ENCODE measurements at places on chromosomes 11 and 22. TPM values are rescaled to one million over a fixed set of nuclear protein-coding genes. Genes with fewer than 3 reads are reported as not detected.

- no peak for DNase-seq
Measured at GRCh38 chr11:13672576-13673210, 4.2 kb downstream of the FAR1 start.

- DNase-seq: no peak
Measured at GRCh38 chr11:24289301-24289700, 207.6 kb upstream of the LUZP2 start.

DNA sequence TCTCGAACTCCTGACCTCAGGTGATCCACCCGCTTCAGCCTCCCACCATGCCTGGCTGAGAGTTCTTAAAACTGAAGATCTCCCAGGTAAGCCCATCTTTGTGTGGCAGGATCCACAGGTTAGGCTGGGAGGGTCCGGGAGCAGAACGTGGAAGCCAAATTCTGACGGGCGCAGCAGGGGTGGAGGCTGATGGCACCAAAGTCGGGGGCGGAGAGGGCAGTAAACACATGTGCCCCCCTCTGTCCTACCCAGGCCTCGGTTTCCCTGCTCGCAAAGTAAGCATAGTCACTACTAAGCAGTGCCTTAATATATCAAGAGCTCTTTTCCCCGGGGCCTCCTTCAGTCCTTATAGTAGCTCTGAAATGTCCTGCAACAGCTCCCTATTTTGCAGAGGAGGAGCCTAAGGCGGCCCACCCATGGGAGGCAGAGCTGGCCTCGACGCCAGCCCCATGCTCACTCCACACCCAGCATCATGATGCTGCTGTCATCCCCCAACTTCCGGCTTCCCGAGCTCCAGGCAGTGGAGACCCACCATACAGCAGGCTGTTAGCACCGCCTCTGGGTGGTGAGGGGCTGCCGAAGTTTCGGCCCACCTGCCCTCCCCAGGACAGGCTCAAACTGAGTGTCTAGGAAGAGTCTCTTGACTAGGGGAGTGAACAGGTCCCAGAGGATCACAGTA lies 230.0 kb downstream of the CTTN start:
- DNase-seq: no peak

- no peak for DNase-seq
Measured at GRCh38 chr11:103773537-103773936, 262.9 kb upstream of the DDI1 start.

DNA sequence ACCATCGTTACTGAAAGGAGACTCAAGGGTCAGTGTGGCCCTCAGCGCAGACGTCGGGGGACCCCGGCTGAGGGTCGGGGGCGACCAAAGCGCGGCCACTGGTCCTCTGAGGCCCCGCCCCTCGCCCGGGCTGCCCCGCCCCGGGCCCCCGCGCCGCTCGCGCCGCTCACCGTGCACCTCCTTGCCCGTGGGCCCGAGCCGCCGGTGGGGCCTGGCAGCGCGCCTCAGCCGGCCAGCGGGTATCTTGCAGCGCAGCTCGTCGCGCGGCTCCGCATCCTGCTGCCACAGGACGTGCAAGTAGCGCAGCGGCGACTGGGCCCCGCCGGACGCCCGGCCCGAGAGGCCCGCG lies 419 bp downstream of the ANKRD54 start:
- peak; percentile 19 for DNase-seq

- DNase-seq: no peak
Measured at GRCh38 chr11:33259869-33260268, 2.7 kb downstream of the HIPK3 start.

- no peak for DNase-seq
Measured at GRCh38 chr11:47398551-47398950, 9.8 kb upstream of the SLC39A13 start.

- no peak for DNase-seq
Measured at GRCh38 chr11:47551086-47551485, 1.8 kb downstream of the CELF1 start.

DNA sequence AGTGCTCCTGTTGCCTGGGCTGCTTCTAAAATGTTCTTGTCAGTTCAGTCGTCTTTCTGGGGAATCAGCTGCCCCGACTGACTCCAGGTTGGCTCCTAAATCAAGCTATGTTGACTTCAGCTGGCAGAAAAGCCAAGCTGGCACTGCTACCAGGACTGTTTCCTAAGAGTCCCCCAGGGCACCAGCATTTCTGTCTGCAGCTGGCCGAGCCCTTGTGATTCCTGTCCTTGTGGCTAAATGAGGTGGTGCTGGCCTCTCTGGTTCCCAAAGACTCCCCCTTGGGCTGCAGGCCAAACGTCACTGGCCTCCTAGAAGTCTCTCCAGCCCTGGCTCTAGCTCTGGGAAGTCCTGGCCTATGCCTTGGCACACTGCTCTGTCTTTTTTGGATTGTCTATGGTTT lies 31.1 kb downstream of the GRAMD1B start:
- DNase-seq: no peak

- no peak for DNase-seq
Measured at GRCh38 chr11:110830747-110831146, 118.5 kb upstream of the ARHGAP20 start.

DNA sequence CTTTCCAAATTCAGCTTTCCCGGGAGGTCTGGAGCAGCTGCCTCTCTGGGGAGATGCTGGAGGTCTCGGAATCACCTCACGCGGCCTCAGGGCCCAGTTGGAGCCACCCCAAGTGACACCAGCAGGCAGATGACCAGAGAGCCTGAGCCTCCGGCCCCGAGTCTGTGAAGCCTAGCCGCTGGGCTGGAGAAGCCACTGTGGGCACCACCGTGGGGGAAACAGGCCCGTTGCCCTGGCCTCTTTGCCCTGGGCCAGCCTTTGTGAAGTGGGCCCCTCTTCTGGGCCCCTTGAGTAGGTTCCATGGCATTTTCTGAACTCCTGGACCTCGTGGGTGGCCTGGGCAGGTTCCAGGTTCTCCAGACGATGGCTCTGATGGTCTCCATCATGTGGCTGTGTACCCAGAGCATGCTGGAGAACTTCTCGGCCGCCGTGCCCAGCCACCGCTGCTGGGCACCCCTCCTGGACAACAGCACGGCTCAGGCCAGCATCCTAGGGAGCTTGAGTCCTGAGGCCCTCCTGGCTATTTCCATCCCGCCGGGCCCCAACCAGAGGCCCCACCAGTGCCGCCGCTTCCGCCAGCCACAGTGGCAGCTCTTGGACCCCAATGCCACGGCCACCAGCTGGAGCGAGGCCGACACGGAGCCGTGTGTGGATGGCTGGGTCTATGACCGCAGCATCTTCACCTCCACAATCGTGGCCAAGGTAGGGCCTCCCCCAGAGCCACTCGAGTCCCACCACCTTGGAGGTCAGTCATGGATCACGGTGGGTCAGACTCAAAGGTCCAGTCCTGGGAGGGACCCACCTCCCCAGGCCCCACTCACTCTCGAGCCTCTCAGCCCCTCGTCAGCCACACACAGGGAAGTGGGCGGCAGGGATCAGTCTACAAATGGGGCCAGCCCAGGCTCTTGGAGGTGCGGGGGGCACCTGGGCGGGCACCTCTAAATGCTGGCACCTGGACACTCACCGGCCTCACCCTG lies 525 bp downstream of the SLC22A12 start:
- no peak for DNase-seq

DNA sequence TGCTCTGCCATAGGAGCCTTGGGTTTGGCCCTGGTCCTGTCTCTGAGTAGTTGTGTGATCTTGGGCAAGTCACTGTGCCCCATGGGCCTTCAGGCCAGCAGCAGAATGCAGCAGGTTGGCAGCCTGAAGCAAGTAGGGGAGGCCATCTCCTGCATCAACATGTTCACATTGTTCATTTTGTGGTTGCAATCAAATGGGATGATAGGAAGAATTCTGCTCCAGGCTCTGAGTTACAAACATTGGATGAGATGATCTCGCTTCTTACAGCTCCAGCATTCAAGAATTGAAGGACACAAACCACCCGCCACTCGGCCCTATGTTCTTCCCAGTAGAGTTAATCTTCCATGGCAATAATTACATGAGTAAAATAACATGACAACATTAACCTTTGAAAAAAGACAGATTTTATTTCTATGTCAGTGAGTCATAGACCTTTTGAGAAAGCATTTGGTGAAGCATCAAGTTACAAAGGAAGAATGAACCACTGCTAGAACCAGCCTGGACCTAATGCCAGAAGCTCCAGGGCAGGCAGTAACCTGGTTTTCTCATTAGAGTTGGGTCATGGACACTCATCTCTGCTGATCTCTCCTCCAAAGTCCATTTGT lies 308.3 kb upstream of the NCAM1 start:
- no peak for DNase-seq

DNA sequence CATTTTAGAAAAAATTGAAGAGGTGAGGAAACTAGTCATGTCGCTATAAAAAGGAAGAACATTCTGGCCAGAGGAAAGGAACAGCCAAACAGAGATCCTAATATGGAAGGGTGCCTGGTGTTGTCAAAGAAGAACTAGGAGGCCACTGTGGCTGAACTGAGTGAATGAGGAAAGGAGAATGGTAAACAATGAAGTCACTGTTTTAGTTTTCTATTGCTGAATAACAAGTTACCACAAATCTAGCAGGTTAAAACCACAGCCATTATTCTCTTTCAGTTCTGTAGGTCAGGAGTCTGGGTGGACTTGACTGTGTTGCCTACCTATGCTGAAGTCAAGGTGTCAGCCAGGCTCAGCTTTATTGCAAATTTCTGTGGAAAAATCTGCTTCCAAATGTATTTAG lies 549.3 kb upstream of the CCDC90B start:
- DNase-seq: no peak

GRCh38 chr11:115496892-115497291 lies 7.3 kb downstream of the CADM1 start:
- DNase-seq: no peak

DNA sequence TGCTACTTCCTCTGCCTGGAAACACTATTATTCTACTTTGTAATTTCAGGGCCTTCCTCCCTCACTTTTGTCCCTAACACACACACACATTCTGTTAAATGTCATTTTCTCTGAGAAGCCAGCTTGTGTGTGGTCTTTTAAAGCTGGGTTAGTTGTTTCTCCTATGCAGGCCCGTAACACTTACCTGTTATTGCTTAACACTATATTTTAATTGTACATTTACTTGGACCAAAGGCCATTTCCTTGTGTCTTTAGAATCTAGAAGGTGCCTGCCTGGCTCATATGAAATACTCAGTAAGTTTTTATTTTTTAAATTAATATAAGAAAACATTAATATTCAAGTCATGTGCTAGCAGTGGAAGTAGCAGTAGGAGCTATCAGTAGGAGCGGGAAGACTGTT lies 30.6 kb downstream of the FAR1 start:
- no peak for DNase-seq

- no peak for DNase-seq
Measured at GRCh38 chr11:71236836-71237475, 15.4 kb downstream of the SHANK2 start.

DNA sequence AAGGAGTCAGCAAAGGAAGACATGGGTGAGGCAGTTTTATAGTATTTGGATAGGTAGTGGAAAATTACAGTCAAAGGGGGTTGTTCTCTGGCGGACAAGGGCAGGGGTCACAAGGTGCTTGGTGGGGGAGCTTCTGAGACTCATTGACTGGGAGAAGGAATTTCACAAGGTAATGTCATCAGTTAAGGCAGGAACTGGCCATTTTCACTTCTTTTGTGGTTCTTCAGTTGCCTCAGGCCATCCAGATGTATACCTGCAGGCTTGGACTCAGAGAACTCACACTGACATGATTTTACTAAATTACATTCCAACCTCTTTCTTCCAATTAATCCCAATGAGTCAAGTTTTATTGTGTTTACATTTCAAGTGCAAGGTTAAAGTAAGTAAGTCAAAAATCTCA lies 240.5 kb upstream of the API5 start:
- DNase-seq: no peak

- DNase-seq: no peak
Measured at GRCh38 chr22:28328756-28329155, 350.9 kb downstream of the TTC28 start.

DNA sequence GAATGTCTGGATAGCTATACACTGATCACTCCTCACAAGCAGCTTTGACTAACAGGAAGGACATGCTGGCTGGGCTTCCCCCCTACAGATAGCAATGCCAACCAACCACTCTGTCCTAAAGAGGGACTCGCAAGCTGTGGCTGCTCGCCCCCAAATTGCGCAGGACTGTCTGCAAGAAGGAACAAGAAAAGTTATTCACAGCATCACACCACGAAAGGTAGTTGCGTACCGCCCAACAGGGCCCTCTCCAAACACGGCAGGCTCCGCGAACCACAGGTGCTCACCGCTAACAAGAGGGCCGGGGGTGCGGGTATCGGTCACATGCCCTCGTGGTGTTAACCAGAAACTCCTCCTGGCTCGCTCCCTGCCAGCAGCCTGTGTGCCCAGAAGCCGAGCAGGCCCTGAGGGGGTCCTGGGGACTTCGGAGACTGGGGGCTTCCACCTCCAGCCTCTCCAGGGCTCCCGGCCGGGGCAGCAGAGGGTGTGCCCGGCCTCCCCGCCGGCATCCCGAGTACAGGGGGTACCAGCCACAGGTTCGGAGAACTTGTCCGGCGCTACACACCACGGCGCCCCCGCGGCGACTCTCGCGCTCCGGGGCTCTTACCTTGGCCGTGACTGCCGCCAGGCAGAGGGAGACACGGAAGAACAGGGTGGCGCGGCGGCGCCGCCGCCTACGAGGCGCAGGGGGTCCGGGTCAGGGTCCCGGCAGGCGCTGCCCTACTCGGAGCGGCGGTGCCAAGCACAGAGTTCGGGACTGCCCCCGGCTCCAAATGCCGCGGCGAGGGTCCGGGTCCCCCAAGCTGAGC lies 682 bp downstream of the LARGE1 start:
- DNase-seq: peak; percentile 11

DNA sequence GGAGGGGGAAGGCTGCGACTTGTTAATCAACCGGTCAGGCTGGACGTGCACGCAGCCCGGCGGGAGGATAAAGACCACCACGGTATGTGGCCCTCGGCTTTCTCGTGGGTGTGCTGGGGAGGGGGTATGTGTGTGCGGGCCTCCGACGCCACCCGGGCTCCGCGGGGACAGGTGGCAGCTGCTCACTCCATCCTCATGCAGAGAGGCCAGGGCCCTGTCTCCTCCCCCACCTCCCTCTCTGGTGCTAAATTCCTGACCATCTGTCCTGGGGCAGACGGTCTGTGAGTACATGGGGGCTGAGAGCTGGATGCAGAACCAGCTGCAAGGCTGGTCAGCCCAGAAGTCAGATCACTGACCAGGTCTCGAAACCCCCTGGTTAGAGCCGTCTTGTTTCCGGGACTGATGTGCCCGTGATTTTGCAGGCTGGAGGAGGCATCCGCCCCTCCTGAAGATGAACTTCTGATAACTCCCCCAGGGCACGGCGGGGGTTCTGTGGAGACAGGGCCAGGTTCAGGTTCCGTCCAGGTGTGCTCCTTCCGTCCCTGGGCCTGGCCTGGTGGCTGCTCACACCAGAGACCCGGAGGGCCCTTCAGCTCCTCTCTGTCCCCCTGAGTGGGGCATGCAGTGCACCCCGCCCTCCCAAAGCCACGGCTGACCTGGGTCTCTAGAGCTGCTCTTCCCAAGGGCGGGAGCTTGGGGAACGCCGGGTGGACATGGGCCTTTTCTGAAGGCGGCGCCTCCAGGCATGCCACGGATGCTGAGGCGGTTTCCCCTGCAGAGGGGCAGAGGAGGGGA lies 1119.7 kb downstream of the BRD1 start:
- no peak for DNase-seq

Gene ACTN3
- polyA plus RNA-seq: 112 TPM

Gene FBLN1
- polyA plus RNA-seq: 96.0 TPM

Gene ZNF214
- polyA plus RNA-seq: 1.8 TPM

Gene CPT1B
- 22.1 TPM for polyA plus RNA-seq

Gene AMPD3
- not detected for polyA plus RNA-seq

Gene DRD2
- polyA plus RNA-seq: 0.33 TPM

Gene NOX4
- 4.1 TPM for polyA plus RNA-seq

Gene OVCH2
- 0.24 TPM for polyA plus RNA-seq

Gene ZC3H12C
- polyA plus RNA-seq: 11.2 TPM

Gene CCDC134
- polyA plus RNA-seq: 9.0 TPM

Gene SMIM35
- not detected for polyA plus RNA-seq
